ENCODE measurements at places on chromosomes 1 and 21.
A peak's percentile ranks its signal among the peaks of the same experiment; 100 is the strongest.

DNA sequence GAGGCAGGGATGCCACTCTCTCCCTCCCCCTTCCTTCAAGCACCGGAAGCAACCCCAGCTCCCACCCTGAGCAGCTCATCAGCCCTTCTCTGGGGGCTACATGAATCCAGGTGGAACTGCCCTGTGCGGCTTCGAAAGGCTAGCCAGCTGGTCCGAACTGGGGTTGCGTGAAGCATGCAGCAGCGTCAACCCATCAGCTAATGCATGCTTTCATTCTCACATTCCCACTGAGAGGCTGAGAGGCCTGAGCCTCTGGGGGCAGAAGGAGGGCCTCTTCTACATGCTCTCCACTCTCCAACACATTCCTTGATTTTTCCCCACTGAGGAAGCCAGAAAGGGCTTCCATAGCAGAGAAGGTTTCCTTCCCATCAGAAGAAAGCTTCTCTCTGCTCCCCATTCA lies 5.6 kb downstream of the RXRG start:
- DNase-seq: no peak

- DNase-seq: no peak
Measured at GRCh38 chr1:229035054-229035747, 235.7 kb upstream of the RAB4A start.

DNA sequence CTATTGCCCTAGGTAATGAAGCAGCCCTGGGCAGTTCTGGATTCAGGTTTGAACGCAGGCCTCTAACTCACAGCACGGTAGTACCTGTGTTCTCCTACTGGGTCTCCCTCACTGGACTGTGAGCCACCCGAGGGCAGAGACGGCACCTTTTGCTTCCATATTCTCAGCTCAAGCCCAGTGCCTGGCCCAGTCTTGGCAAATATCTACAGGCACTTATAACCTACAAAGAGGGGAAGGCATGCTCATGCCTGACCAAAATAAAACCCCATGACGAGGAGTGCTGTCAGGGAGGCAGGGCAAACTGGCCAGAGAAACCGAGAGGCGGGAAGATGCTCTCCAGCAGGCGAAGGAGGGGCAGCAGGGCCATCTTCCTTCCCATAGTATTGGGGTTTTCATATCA lies 91.1 kb downstream of the DDX20 start:
- DNase-seq: no peak

- DNase-seq: no peak
Measured at GRCh38 chr1:211527888-211528287, 35.9 kb upstream of the RD3 start.

DNA sequence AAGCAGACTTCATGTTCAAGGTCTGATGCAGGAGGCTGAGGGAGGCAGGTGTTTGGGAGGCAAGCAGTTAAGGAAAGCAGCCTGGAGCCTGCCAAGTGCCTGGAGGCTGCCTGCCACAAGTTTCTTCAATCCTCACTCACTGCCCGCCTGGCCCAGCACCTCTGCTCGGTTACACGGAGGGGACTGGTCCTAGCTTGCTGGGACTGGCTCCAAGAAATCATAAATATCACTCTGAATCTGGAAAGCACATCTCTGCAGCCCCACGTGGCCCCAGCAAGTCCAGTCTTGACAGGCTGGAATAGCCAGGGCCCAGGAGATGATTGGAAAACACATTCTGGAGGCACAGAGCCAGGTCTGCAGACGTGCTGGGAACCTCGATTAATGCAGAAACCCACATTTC lies 83.9 kb downstream of the BCAR3 start:
- DNase-seq: no peak

DNA sequence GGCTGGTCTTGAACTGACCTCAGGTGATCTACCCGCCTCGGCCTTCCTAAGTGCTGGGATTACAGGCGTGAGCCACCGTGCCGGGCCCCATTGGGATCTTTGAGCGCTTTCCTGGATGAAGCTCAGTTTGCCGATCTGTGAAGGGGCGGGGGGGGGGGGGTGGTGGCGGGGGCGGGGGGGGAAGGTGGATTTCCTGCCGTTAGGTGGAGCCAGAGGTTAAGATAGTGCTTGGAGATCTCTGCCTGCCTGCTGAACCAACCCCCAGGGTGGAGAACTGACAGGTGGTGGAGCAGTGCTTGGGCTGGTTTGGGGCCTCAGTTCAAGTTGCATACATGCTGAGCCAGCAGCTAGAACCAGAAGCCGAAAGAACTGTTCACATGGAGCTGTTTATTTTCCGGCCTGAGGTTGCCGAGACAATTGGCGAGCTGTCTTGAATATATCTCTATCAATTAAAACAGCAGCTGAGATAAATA lies 1.7 kb downstream of the TMCC2 start:
- DNase-seq: peak; percentile 49

GRCh38 chr1:20345419-20345818 lies 54.7 kb downstream of the VWA5B1 start:
- no peak for DNase-seq

GRCh38 chr1:57591842-57592241 lies 168.0 kb upstream of the DAB1 start:
- DNase-seq: no peak

DNA sequence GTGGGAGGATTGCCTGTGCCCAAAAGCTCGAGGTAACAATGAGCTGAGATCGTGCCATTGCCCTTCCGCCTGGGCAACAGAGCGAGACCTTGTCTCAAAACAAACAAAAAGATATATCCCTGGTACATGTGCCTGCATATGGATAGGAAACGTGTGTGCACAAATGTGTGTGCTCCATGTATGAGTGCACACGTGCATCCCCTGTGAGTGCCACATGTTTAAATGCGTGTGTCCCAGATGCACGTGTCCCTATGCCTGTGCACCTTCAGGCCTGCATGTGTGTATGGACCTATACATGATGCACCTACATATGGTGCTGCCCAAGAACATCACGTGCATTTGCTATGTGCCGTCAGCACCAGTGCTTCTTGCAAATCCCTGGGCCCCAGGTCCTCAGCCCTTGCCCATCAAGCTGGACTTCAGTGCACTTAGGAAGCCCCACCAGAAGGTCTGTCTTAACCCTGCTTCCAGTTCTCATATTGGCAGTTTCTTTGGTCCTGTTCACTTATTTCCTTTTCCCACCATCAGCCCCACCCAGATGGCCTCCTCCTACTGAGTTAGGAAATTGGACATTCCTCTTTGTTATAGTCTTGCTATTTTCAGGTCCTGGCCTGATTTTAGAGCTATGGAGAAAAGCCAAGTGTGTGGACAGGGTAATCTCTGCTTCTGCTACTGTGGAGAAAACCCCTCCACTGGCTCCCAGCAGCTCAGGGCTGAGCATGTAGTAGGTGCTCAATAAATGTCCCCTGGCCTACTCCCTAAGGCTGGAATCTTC lies 15.4 kb downstream of the TIE1 start:
- no peak for DNase-seq

DNA sequence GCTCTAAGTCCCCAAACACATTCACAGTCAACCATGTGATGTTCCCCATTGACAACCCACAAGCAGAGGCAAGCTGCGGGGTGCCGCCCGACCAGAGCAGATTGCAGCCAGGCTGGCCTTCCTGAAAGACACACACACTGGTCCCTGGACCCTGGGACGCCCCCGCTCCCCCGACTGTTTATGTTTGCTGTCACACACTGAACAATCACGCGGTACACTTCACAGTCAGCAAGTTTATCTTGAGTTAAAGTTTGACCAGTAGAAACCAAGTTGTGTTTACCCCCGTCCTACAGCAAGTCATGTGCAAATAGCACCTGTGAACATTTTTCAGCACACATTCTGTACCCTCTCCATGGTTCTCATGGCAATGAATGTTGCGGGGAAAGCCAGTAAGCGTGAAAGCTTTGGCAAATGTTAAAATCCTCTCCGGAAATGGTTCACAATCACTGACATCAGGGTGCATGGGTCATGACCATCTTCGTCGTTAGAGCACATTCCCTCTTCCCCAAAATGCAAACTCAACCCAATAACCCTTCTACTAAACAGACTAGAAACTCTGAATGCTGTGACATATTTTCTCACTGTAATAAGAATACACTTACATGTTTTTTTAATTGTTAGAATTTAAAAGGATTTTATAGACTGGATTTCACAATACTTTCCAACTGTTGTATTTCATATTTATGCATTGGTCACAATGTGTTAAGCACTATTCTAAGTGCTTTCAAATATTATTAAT lies 33.3 kb upstream of the IRF2BP2 start:
- DNase-seq: no peak

DNA sequence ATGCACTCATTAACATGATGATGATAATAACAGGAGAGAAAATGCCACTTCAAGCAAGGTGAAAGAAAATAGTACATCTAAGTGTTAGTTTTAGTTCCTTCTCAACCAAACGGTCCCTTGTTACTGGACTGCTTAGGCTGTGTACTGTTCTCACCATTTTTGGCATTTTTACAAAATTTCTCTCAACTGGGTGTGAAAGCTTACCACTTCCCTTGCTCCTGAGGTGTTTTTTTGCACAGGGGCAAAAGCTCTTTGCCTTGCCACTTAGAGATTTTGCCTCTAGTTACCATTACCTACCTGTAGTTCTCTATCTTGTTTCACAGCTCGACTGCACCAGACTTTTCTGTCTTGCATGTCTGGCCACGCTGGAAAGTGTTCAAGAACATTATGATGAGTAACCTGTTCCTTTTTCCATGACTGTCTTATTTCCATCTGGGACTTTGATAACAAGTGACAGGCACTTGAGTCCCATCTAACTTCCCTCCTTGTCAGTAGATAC lies 10.7 kb downstream of the NEK7 start:
- DNase-seq: peak; percentile 69

GRCh38 chr1:16112596-16113555 lies 39.4 kb upstream of the FAM131C start:
- DNase-seq: no peak

DNA sequence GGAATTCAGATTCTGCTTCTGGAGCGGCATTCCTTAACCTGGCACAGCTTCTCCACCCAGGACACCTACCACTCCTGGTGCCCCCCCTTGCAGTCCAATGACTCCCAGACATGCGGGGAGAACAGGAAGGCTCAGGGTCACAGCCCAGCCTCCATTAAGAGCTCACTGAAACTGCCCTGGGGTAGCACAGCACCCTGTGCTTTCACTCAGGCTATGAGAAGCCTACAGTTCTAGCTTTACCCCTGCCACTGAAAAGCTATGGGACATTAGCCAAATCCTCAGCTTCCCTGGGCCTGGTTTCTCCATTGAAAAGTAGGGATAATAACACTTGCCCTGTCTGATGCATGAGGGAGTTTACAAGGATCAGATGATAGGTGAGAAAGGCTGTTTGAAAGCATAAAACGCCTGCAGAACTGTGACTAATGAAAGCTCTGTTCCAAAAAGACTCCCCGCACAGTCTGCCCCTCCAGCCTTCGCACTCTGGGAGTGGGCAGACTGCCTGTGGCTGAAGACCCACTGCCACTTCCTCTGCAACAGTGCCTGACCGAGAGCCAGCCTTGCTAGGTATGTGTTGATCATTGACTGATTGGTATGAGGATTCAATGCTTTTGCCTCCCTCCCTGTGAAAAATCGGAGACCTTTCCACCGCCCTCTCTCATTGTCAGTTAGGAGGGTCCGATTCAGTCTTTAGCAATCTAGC lies 2.7 kb upstream of the CLDN19 start:
- DNase-seq: no peak

DNA sequence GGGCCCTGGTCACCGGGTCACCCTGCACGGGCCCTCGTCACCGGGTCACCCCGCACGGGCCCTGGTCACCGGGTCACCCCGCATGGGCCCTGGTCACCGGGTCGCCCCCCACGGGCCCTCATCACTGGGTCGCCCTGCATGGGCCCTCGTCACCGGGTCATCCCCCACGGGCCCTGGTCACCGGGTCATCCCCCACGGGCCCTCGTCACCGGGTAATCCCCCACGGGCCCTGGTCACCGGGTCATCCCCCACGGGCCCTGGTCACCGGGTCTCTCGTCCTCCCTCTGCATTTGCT lies 77.6 kb downstream of the RIPK4 start:
- DNase-seq: no peak

GRCh38 chr1:46522184-46522968 lies 29.1 kb downstream of the KNCN start:
- no peak for DNase-seq

DNA sequence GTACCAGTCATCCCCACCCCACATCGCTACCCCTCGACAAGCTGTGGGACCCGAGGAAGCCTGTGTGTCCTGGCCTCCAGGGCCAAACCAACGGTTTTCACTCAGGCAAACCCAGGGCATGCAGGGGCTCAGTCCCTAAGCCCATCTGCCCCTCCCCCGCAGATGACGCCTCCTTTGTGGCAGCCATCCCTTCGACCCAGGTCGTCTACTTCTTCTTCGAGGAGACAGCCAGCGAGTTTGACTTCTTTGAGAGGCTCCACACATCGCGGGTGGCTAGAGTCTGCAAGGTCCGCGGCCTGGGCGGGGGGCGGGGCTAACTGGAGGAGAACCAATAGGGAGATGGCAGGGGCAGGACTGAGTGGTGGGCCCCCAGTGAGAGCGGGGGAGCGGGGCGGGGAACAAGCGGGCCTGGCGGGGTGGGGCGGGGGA lies 7.4 kb downstream of the SEMA4A start:
- peak; percentile 32 for DNase-seq

Data from bone marrow (tissue), 2 donors.